ENCODE measurements at places on chromosomes 16 and 17. TPM values are rescaled to one million over a fixed set of nuclear protein-coding genes. Genes with fewer than 3 reads are reported as not detected.
A peak's percentile ranks its signal among the peaks of the same experiment; 100 is the strongest.

Gene C17orf107
- 5.2 TPM for total RNA-seq

Gene TNS4
- not detected for total RNA-seq

Gene SAMD14
- not detected for total RNA-seq

GRCh38 chr17:43545383-43545632 lies 832 bp downstream of the ETV4 start:
- H3K27ac ChIP-seq, result peak overlapping the region; percentile 84
- peaks cover 21% of the 10 kb centered on the region for H3K4me1 ChIP-seq
- no peaks in the 10 kb centered on the region for H3K36me3 ChIP-seq
- H3K27me3 ChIP-seq, result no peaks in the 10 kb centered on the region
- DNase-seq, result peak; percentile 55

DNA sequence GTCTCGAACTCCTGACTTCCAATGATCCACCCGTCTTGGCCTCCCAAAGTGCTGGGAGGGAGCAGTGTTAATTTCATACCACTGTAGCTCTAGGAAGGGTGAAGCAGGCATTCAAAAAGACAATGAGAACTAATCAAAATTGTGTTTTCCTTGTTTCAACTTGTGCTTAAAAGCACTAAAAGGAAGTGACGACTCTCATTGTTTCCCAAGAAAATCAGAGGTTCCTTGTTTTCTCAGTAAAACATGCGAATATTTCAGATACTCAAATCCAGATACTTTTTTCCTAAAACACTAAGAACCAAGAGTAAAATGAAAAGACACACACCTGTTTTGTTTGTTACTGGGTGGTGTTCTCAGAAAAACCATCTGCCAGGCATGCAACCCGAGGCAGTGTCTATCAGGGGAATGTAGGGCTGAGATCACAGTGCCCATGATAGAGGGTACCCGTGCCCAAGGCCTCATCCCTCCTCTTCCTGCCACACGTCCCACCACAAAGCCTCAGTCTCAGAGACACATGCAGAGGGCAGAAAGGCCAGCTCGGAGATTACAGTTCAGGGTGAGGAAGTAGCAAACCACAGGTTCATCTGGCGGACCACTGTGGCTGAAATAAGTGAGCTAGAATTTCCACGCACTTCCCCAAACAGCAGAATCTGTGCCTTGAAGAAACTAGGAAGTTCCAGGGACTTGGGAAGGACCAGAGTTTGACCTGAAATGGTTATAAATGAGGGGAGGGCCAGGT lies 33.7 kb downstream of the GINS3 start:
- H3K27me3 ChIP-seq, result no peaks in the 10 kb centered on the region
- H3K4me1 ChIP-seq, result no peaks in the 10 kb centered on the region
- peak; percentile 59 for DNase-seq
- H3K27ac ChIP-seq, result no peak overlapping the region
- no peak overlapping the region for H3K4me3 ChIP-seq

- no peaks in the 10 kb centered on the region for H3K36me3 ChIP-seq
- H3K27me3 ChIP-seq, result no peaks in the 10 kb centered on the region
- H3K27ac ChIP-seq, result peak overlapping the region; percentile 57
- peaks cover 7% of the 10 kb centered on the region for H3K4me1 ChIP-seq
These were observed 107.5 kb upstream of the CREBBP start for GRCh38 chr16:3988011-3988410.

GRCh38 chr17:78493853-78494695 lies 83.1 kb downstream of the DNAH17 start:
- no peaks in the 10 kb centered on the region for H3K27me3 ChIP-seq
- H3K4me1 ChIP-seq, result no peaks in the 10 kb centered on the region

DNA sequence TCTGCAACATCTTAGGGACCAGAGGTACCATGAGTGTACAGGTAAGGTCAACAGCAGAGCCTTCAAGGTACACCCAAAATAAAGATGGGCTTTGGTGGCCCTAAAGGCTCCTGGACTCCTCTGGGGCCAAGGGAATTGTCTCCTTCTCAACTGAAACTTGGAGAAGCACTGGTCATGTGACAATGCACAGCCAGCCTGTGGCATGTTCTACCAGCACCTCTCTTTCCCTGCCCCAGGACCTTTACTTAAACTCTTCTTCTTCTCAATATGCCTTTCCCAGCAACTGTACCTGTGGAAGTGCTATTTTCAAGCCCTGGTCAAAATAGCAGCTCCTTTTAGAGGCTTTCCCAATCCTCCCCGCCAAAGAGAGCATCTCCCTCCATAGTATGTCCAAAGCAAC lies 28.4 kb downstream of the PIPOX start:
- DNase-seq, result no peak
- no peak overlapping the region for H3K4me3 ChIP-seq
- no peaks in the 10 kb centered on the region for H3K4me1 ChIP-seq
- no peaks in the 10 kb centered on the region for H3K36me3 ChIP-seq

DNA sequence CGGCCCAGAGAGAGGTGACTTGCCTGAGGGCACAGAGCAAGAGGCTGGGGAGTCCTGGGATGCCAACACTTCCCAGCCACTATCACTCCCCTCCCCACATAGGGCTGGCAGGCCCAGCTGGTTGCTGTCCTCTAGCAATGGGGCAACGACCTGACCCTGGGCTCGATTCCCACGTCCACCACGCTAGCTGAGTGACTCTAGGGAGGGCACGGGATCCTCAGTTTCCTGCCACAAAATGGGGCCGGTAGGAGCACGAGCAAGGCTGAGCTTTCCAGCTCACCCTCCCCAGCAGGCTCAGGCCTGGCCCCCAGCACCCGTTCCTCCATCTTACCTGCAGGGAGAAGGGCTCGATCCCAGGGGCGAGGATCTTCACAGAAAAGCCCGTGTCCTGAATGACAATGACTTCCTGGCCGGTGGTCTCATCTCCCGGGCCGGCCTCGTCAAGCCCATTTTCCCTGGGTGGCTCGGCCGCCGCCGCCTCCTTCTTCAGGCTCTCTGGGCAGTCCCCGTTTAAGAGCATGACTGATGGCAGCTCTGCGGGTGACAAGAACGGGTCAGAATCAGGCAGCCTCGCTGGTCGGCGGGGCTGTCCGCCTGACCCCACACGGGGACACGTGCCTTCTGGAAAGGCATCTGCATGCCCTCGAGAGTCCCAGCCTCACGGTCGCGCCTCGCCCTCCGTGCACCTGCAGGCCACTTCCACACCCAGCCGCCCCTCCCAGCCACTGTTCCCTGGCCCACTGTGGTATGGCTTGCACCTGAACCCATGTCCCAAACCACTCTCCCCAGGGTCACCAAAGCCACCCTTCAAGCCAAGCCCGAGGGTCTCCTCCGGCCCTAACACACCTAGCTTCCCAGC lies 7.3 kb downstream of the CLUH start:
- H3K27me3 ChIP-seq, result no peaks in the 10 kb centered on the region
- H3K4me3 ChIP-seq, result no peak overlapping the region
- no peak overlapping the region for H3K27ac ChIP-seq
- peaks cover 37% of the 10 kb centered on the region for H3K4me1 ChIP-seq
- H3K36me3 ChIP-seq, result peaks cover 6% of the 10 kb centered on the region

DNA sequence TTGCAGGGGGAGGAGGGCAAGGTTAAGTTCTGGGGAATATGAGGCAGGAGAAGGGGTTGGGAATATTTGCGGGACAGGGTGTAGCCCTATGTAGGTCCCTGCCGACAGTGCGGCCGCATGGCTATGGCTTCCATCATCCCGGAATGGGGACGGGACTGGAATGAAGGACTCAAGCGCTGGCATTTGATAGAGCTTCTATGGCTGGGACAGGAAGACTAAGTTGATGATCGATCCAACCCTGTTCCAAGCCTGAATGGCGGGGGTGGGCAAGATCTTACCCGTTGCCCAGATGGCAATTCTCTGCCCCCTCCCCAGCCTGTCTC lies 47.1 kb downstream of the SRCIN1 start:
- H3K27ac ChIP-seq, result peak overlapping the region; percentile 22
- no peak overlapping the region for H3K4me3 ChIP-seq
- DNase-seq, result no peak
- H3K36me3 ChIP-seq, result no peaks in the 10 kb centered on the region
- no peaks in the 10 kb centered on the region for H3K27me3 ChIP-seq

DNA sequence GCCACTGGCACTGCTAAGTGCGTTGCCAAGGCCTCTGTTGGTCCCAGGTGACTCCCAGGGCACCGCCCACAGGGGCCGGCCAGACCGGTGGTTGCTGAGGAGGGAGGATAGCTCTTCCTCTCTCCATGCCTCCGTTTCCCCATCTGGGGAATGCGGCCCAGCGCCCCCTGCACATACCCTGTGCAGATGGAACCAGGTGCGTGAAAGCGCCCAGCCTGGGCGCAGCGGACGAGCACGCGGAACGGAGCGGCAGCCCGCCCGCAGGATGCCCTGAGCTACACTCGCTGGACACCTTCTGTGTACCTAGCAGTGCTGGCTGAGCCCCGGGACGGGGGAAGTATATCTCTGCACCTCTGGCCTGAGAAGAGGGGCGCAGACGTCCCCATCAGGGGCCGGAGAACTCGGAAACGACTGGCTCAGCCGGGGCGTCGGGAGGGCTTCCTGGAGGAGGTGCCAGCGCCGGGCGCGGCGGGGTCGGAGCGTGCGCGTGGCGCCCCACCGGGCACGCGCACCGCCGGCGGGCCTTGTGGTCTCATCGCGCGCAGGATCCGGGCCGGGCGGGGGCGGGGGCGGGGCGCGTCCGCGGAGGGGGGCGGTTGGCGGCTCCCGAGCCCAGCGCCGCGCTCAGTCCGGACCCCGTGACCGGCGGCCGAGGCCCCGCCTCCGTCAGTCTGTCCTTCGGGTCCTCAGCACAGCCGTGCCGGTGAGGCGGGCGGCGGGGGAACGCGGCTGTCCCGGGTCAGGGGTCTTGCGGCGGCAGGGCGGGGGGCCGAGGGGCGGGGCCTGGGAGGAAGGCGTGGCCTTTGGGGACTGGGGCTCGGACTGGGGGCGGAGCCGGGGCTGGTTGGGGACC lies at the start of the genes CCDC78 and HAGHL:
TSS of gene CCDC78 (minus strand) at position 6 of the 853 bp plus-strand sequence. CDS start 76 bp downstream, outside the sequence.
TSS of gene HAGHL (plus strand) at position 669 of the 853 bp plus-strand sequence. CDS start 404 bp downstream, outside the sequence.
- no peak within 1 kb of the TSS for H3K27ac ChIP-seq
- no peak within 1 kb of the TSS for H3K4me3 ChIP-seq
- no peaks in the 10 kb centered on the region for H3K36me3 ChIP-seq
- peaks cover 7% of the 10 kb centered on the region for H3K27me3 ChIP-seq

GRCh38 chr17:9935408-9935807 lies 30.3 kb upstream of the RCVRN start:
- H3K4me1 ChIP-seq, result no peaks in the 10 kb centered on the region
- DNase-seq, result no peak
- H3K27me3 ChIP-seq, result no peaks in the 10 kb centered on the region
- H3K36me3 ChIP-seq, result no peaks in the 10 kb centered on the region
- H3K4me3 ChIP-seq, result no peak overlapping the region

DNA sequence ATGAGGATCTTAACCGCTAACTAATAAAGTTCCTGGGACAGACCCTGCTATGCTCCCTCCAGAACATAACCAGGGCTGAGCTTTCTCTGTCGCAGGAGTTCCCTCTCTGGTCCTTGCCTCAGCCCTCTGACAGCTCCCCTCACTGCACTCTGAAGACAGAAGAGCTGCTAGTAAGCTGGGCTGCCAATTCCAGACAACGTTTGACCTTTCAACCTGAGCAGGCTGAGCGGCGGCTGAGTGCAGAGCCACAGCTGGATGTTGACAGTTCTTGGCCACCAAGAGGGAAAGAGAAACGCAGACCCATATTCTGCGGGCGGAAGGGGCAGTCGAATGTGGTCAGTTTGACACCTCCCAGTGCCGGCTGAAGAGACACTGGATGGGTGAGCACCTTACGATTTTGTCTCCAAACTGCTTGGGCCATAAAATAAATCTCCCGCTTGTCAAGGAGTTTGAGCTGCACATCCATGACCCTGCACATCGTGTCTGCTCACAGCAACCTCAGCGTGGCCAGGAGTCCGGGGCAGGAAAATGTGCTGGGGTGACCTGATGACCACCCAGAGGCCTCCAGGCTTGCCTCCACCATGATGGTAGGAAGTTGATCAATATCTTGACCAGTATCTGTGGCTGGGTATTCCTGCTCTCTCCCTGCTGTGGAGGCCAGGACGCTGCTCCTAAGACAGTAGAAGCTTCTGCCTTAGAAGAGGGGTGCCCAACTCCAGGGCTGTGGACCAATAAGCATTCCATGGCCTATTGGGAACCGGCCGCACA lies 209.2 kb downstream of the PARN start:
- no peak overlapping the region for H3K27ac ChIP-seq
- H3K27me3 ChIP-seq, result no peaks in the 10 kb centered on the region
- peaks cover 26% of the 10 kb centered on the region for H3K4me1 ChIP-seq
- no peak for DNase-seq
- H3K4me3 ChIP-seq, result no peak overlapping the region
- no peaks in the 10 kb centered on the region for H3K36me3 ChIP-seq
